Stimulated activated CD4-positive, alpha-beta T cell treated with anti-CD3 and anti-CD28 coated beads, Interleukin-1b, Interleukin-23, amount 100 ng/mL, for 1 hour (primary cell): ENCODE measurements at places on chromosomes 12 and 14.

DNA sequence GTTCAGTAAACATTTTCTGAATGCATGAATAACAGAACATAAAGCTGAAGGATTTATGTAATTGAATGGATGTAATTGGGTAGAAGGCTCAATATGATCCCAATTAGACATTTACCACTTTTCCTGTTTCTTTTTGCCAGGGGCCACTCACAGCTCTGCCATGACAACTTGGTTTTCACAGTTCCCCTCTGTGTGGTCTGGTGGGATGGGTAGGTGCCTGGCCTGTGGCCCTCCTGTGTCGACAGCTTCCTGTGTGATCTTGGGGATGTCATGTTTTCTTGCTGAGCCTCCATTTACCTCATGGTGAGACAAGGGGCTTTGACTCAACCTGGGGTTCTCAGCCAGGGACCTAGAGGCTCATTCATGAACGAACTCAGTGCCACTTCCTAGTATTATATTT, 12.6 kb upstream of the SERPINA10 start:
- DNase-seq, result no peak

DNA sequence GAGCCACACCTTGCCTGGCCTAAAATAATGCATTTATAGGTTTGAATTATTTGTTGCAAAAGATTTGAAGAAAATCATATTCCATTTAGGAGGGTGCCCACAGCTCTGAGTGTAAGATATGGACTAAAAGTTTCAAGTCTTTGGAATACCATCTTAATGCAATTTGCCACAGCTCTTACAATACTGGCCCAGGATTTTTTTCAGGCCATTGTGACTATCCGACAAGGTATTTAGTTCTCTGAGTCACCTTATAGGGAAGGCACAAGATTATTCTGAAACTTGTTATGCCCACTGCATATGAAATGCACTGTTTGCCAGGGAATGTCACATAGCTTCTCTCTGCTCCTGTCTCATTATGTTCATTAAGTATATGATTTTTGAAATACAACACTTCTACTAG, 29.6 kb upstream of the SLC6A13 start:
- no peak for DNase-seq

DNA sequence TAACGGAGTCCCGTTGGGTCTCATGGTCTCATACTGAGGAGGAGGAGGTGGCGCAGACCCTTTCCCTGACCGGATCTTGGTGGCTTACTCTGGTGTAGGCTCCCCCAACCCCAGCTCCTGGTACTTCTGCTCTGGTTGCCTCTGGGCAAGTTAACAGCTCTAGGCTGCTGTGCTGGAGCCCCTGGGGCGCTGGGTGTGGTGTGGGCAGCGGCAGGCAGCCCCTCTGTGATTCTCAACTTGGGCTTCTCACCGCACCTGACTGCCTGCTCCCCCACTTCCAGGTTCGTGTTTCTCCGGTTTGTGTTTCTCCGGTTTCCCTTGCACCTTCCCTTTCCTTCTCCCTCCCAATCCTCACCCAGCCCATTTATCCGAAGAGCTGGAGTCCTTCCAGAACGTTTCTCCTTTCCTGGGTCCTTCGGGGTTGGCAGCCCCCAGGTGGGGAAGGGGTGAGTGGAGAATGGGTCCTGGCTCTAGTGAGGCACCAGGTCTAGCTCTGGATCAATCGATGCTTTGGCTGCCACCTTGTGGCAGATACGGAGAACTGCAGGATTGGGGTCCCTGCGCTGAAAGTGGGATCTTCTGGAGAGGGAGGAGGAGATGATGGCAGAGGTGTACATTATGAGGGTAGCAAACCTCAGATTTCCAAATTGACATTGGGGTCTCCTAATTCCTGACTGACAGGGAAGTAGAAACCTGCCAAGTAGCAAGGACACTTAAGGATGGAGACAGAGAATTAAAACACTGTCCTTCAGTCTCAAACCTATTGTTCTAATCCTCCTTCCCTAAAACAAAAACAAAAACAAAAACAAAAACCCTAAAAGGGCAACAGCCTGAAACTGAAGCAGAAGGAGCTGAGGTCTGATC, 8.3 kb downstream of the CISTR start:
- peak; percentile 11 for DNase-seq

- no peak for DNase-seq
Observed at GRCh38 chr12:29395356-29395755, 14.4 kb upstream of the ERGIC2 start.

- DNase-seq, result no peak
Observed at GRCh38 chr12:127779301-127780045, 487.5 kb upstream of the TMEM132C start.

DNA sequence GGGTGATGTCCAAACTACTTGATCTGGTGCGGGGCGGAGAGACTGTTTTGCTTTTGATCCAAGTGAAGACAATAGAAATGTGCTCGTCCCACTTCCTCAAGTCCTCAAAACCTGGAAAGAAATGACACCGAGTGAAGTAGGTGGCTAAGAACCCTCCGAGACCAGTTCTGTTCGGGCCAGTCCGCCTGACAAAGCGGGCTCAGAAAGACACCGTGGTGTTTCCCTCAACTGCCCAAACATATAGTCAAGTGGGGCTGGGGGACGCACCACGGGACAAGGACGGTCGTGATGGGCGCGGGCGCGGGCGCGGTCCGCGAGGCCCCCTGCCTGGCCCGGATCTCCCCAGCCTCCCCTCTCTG, 1.6 kb downstream of the PHLDA1 start:
- DNase-seq, result no peak

- no peak for DNase-seq
Observed at GRCh38 chr14:96999654-97000155, 202.5 kb downstream of the VRK1 start.

DNA sequence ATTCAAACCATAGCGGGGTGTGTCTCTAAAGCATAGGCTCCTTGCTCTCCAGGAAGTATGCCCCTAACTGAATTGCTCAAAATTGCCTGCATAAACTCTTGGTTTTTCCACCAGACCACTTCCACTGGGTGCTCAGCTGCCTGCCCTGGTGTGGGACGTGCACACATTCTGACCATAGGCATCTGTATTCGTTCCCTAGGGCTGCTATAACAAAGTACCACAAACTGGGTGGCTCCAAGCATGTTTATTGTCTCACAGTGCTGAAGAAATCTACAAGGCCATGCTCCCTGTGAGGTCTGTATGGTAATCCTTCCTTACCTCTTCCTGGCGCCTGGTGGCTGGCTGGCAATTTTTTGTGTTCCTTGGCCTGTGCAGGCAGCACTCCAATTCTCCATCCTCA, 16.4 kb upstream of the GALNT6 start:
- no peak for DNase-seq

- DNase-seq, result no peak
Observed at GRCh38 chr14:64671591-64671990, 32.6 kb upstream of the PLEKHG3 start.

DNA sequence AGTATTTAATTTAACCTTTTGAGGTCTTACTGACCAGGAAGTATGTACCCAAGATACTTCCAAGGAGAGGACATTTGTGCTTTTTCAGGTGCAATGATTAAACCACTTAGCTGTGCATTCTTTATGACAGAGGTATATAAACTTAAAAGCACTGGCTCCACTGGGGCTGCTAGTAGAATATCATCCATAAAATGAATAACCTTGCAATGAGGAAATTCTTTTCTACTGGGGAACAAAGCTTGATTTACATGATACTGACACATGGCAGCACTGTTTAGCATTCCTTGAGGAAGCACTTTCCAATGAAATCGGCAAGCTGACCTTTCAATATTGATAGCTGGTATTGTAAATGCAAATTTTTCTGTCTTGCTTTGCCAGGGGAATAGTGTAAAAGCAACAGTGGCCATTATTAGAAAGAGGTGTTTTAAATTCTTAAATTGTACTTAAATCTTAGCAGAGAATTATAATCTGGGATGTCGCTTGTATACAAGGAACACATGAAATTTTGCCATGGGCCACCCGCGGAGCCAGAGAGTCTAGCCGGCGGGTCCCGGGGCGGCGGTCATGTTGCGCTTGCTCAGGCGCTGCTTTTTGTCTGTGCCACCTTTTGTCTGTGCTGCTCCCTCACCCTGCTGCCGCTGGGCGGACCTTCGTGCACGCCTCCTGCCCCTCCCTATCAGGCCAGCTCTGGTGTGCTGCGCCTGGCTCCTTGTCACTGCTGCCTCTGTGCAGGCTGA, 20.9 kb upstream of the BLTP3B start:
- DNase-seq, result peak; percentile 43
